Activated naive CD4-positive, alpha-beta T cell treated with anti-CD3 and anti-CD28 coated beads, Interleukin-2, amount 50 U/mL, for 16 hours (primary cell): ENCODE measurements at places on chromosomes 16 and 17.

- no peak for DNase-seq
Observed at GRCh38 chr17:21033350-21033749, 9.5 kb downstream of the USP22 start.

- DNase-seq, result no peak
Observed at GRCh38 chr17:41682631-41683030, 6.1 kb upstream of the EIF1 start.

GRCh38 chr17:50618941-50619340 is 15.7 kb upstream of the ABCC3 start:
- no peak for DNase-seq

- peak; percentile 58 for DNase-seq
Observed at GRCh38 chr17:58329810-58330537, 1.4 kb upstream of the TSPOAP1 start.

DNA sequence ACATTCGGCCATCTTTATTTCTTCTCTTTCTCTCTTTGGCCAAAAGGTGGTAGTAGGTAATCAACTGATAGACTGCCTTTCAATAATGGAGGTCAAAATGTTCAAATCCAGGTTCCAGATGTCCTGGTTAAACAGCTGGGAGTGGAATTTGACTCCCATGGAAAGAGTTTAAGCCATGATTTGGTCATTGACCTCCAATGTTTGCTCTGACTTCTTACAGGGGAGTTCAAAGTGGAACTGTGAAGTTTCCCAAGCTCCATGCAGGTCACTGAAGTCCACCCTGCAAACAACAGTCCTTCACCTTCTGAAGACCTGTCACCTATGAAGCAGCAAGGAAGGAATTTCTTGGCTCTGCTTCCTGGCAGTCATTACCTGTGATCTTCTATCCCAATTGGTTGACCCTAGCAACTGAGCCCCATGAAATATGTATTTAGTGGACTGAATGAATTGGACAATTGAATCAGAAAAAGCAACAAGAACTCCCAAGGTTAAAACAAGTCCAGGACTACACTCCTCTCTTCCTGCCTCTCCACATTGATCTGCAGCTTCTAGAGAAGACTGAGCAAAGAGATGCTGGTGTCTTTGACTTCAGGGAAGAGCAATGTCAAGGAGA is 28.0 kb upstream of the SOX9 start:
- DNase-seq, result no peak

GRCh38 chr17:53472586-53472985 is 350.1 kb upstream of the KIF2B start:
- DNase-seq, result no peak

DNA sequence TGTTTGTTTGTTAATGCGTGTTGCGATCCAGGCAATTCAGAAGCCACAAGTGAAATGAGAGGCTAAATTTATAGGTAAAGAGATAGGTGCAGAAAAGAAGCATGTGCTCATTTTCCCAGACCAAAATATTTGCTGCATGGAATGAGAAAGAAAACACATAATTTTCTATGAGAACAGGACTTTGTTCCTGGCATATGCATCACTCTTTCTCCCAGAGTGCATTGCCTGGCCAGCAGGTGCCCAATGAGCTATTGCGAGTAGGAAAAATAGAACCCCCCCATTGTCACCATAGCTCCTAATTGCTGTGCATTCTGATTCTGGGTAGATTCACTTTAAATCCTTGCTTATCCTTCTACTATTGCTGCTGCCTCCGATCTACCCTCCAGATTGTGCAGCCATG is 410.4 kb downstream of the PMP22 start:
- DNase-seq, result no peak

- DNase-seq, result peak; percentile 39
Observed at GRCh38 chr17:181245-182049, at the start of gene DOC2B. Gene DOC2B, minus strand, starts transcription at chr17:181650. Its CDS starts 171 bp downstream, at chr17:181479.

- DNase-seq, result no peak
Observed at GRCh38 chr17:44097110-44097958, 26.1 kb downstream of the HDAC5 start.

- no peak for DNase-seq
Observed at GRCh38 chr17:74297941-74298340, 23.9 kb downstream of the DNAI2 start.

GRCh38 chr17:74289688-74290087 is 15.7 kb downstream of the DNAI2 start:
- DNase-seq, result no peak

- DNase-seq, result no peak
Observed at GRCh38 chr16:740459-740763, 386 bp downstream of the CIAO3 start.

- no peak for DNase-seq
Observed at GRCh38 chr17:14429084-14429483, 128.2 kb downstream of the HS3ST3B1 start.

DNA sequence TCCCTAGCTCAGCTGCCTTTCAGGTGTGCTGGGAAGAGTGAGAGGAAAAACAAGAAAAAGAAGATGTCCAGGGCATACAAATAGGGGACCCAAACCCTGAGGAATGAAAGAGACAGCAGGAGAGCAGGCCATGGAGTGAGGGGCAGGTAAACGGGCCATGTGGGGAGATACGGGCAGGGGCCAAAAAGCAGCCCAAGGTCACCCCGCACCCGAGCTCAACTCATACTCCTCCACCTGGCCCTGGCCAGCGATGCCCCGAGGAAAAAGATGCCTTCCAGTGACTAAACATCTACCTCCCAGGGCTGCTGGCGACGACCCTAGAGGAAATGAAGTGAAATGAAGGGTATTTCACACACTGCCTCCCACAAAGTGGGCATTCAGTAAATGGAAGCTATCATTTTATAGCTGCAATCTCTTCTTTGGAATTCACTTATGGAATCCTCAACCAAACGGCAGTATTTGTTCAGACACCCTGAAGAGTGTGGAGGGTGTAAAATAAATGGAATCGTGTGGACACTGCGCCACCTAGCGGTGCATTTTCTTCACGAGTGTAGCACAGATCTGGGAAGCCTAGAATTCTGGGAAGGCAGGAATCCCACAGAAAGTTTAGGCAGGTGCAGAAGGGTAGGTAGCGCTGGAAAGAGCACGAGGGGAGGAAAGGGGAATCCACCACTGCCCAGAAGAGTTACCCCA is 14.9 kb downstream of the ELAC2 start:
- DNase-seq, result peak; percentile 39

DNA sequence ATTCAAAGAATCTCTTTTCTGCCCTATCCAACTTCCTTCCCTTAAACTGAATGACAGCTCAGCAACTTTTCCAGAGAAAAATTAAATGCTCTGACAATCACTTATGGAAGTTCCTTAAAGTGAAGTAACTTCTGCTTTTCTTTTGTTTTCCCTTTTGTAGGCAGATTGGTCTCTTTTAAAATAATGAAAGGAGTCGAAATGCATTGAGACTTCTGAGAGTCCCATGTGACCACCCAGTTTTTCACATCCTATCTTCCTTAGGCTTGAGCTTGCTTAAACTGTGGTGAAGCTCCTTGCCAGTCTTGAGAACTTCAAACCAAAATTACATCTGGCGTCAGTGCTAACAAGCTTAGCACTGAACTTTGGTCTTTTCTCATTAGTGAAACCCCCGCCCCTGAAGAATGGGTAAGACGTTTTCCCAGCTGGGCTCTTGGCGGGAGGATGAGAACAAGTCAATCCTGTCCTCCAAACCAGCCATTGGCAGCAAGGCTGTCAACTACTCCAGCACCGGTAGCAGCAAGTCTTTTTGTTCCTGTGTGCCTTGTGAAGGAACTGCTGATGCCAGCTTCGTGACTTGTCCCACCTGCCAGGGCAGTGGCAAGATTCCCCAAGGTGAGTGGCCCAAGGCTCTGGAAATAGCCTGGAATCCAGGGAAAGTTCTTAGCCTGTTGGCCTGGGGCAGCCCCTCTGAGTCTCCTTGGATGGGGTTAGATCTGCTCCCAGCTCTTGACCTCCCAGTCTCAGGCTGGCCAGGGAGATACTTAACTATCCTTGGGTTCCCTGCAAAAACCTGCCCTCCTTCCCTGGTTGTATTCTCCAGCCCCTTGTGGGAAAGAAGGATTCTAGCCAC is 1.2 kb downstream of the TMEM106A start:
- DNase-seq, result no peak

DNA sequence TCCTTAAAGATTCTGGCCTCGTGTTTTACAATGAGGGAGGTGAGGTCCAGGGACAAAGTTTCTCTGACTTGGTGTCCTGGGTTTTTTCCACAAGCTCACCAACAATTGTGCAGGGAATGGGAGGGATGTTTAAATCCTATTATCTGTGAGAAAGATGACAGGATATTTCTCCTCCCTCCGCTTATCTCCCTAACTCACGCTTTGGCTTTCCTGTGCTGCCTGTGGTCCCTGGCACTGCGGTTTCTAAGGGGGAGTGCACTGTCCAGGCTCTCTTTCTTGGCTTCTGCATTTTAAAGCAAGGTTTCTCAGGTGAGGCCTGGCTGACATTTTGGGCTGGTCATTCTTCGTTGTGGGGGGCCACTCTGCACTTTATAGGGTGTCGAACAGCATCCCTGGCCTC is 16.4 kb downstream of the GGA3 start:
- DNase-seq, result no peak

- DNase-seq, result no peak
Observed at GRCh38 chr16:9002042-9002441, 38.3 kb upstream of the USP7 start.

DNA sequence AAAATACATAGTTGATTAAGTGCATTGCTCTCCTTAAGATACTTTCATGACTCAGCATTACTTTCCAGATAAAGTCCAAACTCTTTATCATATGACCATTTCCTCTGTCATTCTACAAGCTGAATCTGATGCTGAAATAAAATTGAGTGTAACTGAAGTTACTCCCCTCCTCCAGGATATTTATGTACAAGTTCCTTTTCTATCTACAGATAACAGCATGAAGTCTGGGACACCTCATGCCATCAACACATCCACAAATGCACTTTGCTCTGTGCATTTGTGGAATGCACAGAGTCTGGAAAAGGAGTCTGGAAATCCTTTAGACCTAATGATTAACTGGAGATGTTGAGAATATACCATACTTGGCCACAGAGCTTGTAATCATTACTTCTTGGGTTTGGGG is 60.5 kb downstream of the ACSM2B start:
- no peak for DNase-seq

GRCh38 chr17:57498443-57498842 is 242.1 kb downstream of the MSI2 start:
- DNase-seq, result no peak

DNA sequence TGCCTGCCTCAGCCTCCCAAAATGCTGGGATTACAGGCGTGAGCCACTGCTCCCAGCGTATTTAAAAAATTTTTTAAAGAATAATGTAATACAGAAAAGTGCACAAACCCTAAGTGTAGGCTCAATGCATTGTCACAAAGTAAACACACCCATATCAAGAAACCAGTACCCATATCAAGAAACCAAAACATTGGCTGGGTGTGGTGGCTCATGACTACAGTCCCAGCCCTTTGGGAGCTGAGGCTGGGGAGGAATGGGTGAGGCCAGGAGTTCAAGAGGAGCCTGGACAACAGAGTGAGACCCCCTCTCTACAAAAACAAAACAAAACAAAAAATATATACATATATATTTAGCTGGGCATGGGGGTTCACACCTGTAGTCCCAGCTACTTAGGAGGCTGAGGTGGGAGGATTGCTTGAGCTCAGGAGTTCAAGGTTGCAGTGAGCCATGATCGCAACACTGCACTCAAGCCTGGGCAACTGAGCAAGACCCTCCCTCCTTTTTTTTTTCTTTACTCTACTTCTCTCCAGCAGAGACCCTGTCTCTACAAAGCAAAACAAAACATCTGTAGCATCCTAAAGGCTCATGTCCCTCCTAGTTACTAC is 9.3 kb upstream of the PRR14 start:
- DNase-seq, result no peak

DNA sequence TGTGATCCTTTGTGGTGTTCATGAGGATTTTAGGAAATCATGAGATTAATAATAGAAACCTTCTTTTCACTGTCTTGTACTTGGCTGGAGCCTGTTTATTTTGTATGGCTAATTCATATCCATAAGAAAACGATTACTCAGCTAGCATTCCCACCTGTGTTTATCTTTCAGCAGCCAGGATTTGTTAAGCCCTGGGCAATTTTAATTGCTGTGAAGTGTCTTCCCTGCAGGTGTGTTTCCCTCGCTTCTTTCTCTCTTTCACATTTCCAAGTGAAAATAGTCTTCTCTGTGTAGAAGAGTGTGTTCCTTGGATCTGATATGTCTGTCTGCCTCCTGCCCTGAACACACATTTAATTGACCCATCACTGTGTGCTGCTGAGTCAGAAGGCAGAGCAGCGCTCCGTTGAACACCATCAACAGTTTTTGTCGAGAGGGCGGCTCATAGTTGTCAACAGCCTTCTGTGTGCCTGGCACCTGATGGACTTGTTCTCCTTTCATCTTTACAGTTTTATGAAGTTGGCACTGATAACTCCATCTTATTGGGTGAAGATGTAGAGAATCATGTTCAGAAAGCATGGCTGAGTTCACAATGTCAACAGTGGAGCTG is 83.2 kb downstream of the SPECC1 start:
- DNase-seq, result no peak

- DNase-seq, result no peak
Observed at GRCh38 chr16:73547552-73548403, 499.9 kb upstream of the ZFHX3 start.

GRCh38 chr16:79618692-79619050 is 18.1 kb upstream of the MAF start:
- peak; percentile 22 for DNase-seq

- DNase-seq, result no peak
Observed at GRCh38 chr17:73431401-73432205, 119.8 kb upstream of the CDC42EP4 start.

- no peak for DNase-seq
Observed at GRCh38 chr16:58039829-58040495, 14.4 kb downstream of the MMP15 start.

DNA sequence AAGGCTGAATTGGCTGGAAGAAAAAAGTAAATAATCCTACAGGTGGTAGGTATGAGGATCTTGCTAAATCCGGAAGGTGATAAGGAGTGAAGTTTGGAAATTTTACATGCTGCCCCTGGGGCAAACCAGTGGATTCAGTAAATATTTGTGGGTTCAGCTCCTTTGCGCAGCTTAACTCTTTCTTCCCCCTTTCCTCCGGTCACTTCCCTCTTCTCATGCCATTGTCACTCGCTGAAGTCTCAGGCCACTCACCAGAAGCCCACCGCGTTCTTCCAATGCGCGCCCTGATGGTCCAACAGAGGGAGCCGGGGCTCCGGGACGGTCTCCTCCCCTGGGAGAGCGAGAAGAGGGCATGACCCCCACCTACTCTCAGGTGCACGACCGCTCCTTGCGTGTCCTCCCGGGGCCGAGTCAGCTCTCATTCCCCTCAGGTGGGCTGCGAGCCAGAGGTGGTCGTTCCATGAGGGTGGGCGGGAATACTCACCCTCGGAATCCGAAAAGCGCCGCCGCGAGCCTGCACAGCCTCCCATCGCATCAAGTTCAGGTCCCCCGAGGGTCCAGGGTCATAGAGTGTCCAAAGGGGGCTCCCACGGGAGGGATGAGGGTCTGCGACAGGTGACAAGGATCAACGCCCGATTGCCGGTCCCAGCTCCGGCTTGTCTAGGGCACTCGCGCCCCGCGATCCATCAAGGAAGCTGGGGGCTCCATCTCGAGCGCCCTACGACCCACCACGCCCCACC is 474 bp downstream of the CLN3 start:
- no peak for DNase-seq

GRCh38 chr16:70652322-70652721 is 6.0 kb downstream of the IL34 start:
- DNase-seq, result no peak

GRCh38 chr16:4601864-4602186 is 12.9 kb downstream of the UBALD1 start:
- DNase-seq, result no peak

GRCh38 chr16:27301236-27301861 is 12.4 kb upstream of the IL4R start:
- no peak for DNase-seq
